Activated T-helper 1 cell treated with anti-CD3 and anti-CD28 coated beads, Interleukin-12 subunit alpha, Interleukin-12 subunit beta, Interleukin-2, Interleukin-4 antibody, amounts not matched to agents 30 ng/mL and 10 ng/mL and 1 ng/mL, durations not matched to agents 14 hours and 24 hours and 36 hours (primary cell): ENCODE measurements at places on chromosomes 12 and 14.

DNA sequence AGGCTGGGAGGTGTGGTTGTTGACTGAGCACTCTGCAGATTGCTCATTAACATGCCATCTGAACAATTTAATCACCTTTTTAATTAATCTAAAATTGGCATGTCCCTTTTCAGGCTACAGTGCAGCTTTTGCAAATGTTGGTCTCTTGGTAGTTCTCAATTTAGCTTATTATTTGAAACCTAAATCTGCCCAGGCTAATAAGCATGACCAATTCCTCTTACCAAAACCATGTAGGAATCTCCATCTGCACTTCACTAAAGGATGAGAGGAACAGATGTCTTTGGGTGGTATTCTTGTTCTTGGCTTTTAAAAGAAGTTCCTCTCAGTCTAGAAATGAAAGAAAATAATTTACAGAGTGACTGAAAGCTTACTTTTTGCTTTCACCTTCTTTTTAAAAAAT lies 190.1 kb upstream of the RMST start:
- no peaks in the 10 kb centered on the region for H3K36me3 ChIP-seq
- no peak overlapping the region for H3K4me3 ChIP-seq
- peaks cover 6% of the 10 kb centered on the region for H3K27me3 ChIP-seq
- H3K4me1 ChIP-seq, result no peaks in the 10 kb centered on the region
- H3K27ac ChIP-seq, result no peak overlapping the region
- no peak for DNase-seq

DNA sequence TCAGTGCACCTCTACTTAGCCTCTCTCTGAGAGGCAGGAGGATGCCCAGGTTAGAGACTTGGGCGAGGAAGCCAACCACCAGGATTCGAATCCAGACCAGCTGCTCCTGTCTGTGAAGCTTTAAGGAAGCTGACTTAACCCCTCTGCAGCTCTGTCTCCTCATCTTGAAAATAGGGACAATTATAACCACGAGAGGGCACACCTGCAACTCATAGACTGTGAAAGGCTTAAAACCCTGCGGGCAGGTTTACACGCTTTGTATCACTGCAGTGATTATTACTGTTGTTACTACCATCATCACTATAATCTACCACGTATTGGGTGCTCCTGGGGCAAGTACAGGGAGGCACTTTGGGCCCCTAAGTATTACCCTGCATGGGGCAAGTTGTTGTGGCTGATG lies 379.8 kb downstream of the VRK1 start:
- H3K4me3 ChIP-seq, result no peak overlapping the region
- peaks cover 18% of the 10 kb centered on the region for H3K4me1 ChIP-seq
- peaks cover 2% of the 10 kb centered on the region for H3K36me3 ChIP-seq
- DNase-seq, result no peak

- no peak for DNase-seq
- no peak overlapping the region for H3K4me3 ChIP-seq
- no peaks in the 10 kb centered on the region for H3K36me3 ChIP-seq
Measured at GRCh38 chr12:80299976-80300375, 144.1 kb upstream of the PTPRQ start.

DNA sequence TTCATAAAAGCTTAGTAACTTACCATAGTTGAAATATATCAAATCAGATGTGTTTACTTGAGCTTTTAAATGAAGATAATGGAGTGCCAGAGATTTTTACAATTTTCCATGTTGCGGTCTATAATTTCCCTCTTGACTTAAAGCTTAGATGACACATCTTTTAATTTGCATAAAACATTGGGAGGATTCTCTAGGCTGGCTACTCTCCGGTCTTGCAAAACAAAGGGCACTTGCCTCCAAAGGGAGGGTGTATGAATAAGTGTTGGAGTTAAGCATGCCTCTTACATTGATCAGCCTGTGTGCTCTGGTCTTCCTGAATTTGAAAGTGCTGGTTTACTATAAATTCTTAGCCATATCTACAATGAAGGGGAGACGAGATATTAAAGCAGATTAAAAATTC lies 336.4 kb upstream of the NAV3 start:
- H3K4me1 ChIP-seq, result no peaks in the 10 kb centered on the region
- no peaks in the 10 kb centered on the region for H3K36me3 ChIP-seq
- no peak for DNase-seq
- no peak overlapping the region for H3K4me3 ChIP-seq
- H3K27ac ChIP-seq, result no peak overlapping the region

- H3K27me3 ChIP-seq, result peaks cover 6% of the 10 kb centered on the region
- no peak overlapping the region for H3K4me3 ChIP-seq
- H3K36me3 ChIP-seq, result no peaks in the 10 kb centered on the region
- DNase-seq, result no peak
- no peak overlapping the region for H3K27ac ChIP-seq
Measured at GRCh38 chr12:122921917-122922316, 26.0 kb upstream of the VPS37B start.

- no peak overlapping the region for H3K27ac ChIP-seq
- H3K4me1 ChIP-seq, result no peaks in the 10 kb centered on the region
- no peak overlapping the region for H3K4me3 ChIP-seq
Measured at GRCh38 chr12:63965936-63966605, 121.6 kb downstream of the SRGAP1 start.

GRCh38 chr12:117875744-117876435 lies 92.9 kb downstream of the KSR2 start:
- H3K27me3 ChIP-seq, result peaks cover 24% of the 10 kb centered on the region
- no peak for DNase-seq
- H3K36me3 ChIP-seq, result no peaks in the 10 kb centered on the region

DNA sequence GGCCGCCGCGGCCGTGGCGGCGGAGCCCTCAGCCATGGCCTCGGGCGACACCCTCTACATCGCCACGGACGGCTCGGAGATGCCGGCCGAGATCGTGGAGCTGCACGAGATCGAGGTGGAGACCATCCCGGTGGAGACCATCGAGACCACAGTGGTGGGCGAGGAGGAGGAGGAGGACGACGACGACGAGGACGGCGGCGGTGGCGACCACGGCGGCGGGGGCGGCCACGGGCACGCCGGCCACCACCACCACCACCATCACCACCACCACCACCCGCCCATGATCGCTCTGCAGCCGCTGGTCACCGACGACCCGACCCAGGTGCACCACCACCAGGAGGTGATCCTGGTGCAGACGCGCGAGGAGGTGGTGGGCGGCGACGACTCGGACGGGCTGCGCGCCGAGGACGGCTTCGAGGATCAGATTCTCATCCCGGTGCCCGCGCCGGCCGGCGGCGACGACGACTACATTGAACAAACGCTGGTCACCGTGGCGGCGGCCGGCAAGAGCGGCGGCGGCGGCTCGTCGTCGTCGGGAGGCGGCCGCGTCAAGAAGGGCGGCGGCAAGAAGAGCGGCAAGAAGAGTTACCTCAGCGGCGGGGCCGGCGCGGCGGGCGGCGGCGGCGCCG lies 381 bp downstream of the YY1 start:
- peak overlapping the region; percentile 86 for H3K27ac ChIP-seq
- H3K4me3 ChIP-seq, result peak overlapping the region; percentile 83
- peaks cover 61% of the 10 kb centered on the region for H3K4me1 ChIP-seq
- no peaks in the 10 kb centered on the region for H3K27me3 ChIP-seq
- H3K36me3 ChIP-seq, result peaks cover 28% of the 10 kb centered on the region

DNA sequence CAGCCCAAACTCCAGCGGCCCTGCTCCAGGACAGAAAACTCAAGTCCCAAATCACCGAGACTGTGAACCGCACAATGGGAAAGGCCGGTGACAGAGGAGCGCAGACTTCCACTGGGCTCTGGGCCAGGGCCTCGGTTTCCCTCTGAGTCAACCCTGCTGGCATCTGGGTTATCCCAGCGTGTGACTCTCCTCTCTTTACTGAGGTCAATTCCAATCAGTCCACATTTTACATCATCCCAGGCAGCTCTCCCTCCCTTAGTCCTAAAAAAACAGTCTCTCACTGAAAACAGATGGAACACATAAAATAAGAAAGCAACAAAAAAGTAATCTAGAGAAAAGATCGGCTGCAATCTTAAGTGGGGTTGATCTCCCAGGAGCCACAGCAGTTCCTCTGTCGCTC lies 36.9 kb downstream of the ITPK1 start:
- no peak overlapping the region for H3K27ac ChIP-seq
- H3K4me1 ChIP-seq, result peaks cover 29% of the 10 kb centered on the region
- no peak overlapping the region for H3K4me3 ChIP-seq
- DNase-seq, result no peak

- peak overlapping the region; percentile 16 for H3K27ac ChIP-seq
- H3K27me3 ChIP-seq, result no peaks in the 10 kb centered on the region
- H3K36me3 ChIP-seq, result no peaks in the 10 kb centered on the region
Measured at GRCh38 chr12:124539084-124540041, 28.0 kb downstream of the NCOR2 start.

DNA sequence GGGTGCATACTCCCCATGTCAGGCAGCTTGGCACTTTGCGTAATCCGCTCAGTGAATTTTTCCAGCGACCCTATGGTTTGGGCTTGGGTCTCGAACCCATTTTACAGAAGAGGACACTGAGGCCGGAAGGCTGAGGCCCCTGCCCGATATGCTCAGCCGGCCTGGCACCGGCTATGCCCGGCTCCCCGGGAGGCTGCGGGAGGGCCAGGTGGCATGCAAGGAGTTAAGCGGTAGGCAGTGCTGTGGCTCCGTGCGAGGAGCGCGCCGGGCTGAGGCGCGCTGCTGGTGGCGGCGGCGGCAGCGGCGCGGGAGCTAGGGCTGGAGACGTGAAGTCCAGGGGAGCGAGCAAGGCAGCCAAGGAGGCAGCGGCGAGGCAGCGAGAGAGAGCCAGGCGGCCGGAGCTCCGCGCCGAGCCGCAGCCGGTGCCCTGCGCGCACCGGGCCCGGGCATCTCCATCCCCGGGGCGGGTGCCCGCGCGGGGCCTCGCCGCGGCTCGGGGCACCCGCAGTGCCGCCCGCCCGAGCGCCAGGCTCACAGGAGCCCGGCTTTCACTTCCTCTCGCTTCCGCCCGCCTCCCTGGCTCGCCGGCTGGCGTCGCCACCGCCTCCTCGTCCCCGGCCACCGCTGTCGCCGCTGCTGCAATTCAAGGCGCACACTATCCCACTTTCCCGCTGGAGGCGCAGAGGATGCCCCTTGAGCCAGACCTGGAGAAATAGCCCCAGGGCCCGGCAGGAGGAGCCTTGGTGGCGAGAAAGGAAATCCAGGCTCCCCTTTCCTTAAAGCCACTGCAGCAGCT lies at the start of gene WSCD2:
WSCD2 (plus strand) TSS at position 272 of the 796 bp plus-strand sequence. CDS start 66,545 bp downstream, outside the sequence.
- peaks cover 25% of the 10 kb centered on the region for H3K27me3 ChIP-seq
- H3K27ac ChIP-seq, result no peak within 1 kb of the TSS
- no peak for DNase-seq
- H3K36me3 ChIP-seq, result no peaks in the 10 kb centered on the region
- H3K4me3 ChIP-seq, result no peak within 1 kb of the TSS
- no peaks in the 10 kb centered on the region for H3K4me1 ChIP-seq

GRCh38 chr14:32657081-32657480 lies 281.6 kb upstream of the NPAS3 start:
- no peaks in the 10 kb centered on the region for H3K27me3 ChIP-seq
- H3K4me1 ChIP-seq, result no peaks in the 10 kb centered on the region
- H3K4me3 ChIP-seq, result no peak overlapping the region
- no peaks in the 10 kb centered on the region for H3K36me3 ChIP-seq
- no peak overlapping the region for H3K27ac ChIP-seq
- no peak for DNase-seq

- DNase-seq, result no peak
- H3K4me3 ChIP-seq, result no peak overlapping the region
- peaks cover 9% of the 10 kb centered on the region for H3K36me3 ChIP-seq
- H3K27ac ChIP-seq, result no peak overlapping the region
- no peaks in the 10 kb centered on the region for H3K27me3 ChIP-seq
Measured at GRCh38 chr14:59336098-59336497, 129.1 kb downstream of the GPR135 start.

GRCh38 chr12:29734734-29735133 lies 49.0 kb downstream of the TMTC1 start:
- DNase-seq, result no peak
- H3K4me3 ChIP-seq, result no peak overlapping the region
- H3K27ac ChIP-seq, result no peak overlapping the region
- no peaks in the 10 kb centered on the region for H3K4me1 ChIP-seq

DNA sequence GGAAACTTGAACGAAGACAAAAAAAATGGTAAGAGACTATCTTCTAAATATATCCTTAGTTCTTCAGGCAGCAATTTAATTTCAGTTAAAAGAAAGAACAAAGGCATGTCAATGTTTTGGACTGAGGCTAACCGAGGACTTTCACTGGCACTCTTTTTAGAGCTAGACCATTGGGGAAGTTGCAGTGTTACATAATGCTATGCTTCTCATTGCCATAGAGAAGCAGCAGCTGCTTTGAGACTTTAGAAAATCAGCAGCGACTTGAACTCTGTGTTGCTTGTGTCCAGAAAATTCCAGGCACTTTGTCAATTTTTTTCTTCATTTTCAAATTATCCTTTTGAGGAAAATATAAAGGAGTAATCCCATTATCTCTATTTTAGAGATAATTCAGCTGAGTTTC lies 964.2 kb downstream of the NRXN3 start:
- no peak for DNase-seq
- H3K4me1 ChIP-seq, result no peaks in the 10 kb centered on the region
- no peak overlapping the region for H3K4me3 ChIP-seq
- no peak overlapping the region for H3K27ac ChIP-seq
- no peaks in the 10 kb centered on the region for H3K36me3 ChIP-seq
- no peaks in the 10 kb centered on the region for H3K27me3 ChIP-seq

DNA sequence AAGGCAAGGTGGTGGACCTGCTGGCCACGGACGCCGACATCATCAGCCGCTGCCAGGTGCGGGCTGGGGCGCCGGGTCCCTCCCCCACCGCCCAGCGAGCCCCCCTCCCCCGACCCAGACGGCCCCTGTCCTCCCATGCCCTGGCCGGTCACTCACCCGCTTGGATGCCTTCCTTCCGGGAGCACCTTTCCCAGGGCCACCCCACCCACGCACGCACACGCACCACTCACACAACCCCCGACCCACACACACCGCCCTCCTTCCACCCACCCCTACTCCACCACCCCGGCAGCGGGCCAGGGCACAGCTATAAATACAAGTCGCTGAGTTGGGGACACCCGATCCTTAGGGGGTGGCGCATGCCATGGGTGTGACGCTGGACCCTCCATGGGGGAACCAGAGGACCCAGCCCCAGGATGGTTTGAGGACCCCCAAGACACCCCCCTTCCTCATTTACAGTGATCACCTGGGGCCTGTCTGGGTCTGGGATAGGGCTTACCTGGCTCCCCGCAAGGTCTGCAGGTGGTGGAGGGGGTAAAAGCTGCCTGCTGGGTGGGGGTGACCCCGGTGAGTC lies 465 bp downstream of the ADSS1 start:
- H3K4me1 ChIP-seq, result no peaks in the 10 kb centered on the region
- H3K36me3 ChIP-seq, result no peaks in the 10 kb centered on the region
- H3K4me3 ChIP-seq, result peak overlapping the region; percentile 59

- DNase-seq, result no peak
- no peaks in the 10 kb centered on the region for H3K36me3 ChIP-seq
- H3K27me3 ChIP-seq, result no peaks in the 10 kb centered on the region
- H3K4me1 ChIP-seq, result no peaks in the 10 kb centered on the region
- H3K27ac ChIP-seq, result no peak overlapping the region
Measured at GRCh38 chr12:63302941-63303536, 152.0 kb upstream of the AVPR1A start.

DNA sequence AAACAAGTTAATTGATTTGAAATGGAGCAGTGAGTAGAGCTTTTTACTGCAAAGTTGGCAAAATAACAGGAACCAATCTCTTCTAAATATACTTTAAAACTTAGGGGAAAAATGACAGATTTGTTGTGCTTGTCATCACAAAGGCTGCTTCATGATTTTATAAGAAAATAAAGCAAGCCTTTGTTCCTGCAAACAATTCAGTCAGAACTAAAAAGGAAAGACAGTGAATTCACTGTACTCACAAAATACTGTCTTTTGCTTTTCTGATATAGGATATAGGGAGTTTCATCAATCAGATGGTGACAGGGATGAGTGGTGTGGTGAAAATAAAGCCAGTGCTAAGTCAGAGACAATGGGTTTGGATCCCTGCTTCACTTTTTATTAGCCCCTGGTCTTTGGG lies 126.0 kb downstream of the HELB start:
- H3K36me3 ChIP-seq, result no peaks in the 10 kb centered on the region
- H3K4me3 ChIP-seq, result no peak overlapping the region
- no peak for DNase-seq
- H3K27ac ChIP-seq, result no peak overlapping the region
